ENCODE measurements at places on chromosomes 13 and 19. TPM values are rescaled to one million over a fixed set of nuclear protein-coding genes. Genes with fewer than 3 reads are reported as not detected.

Gene CLEC11A
- total RNA-seq, result 2.7 TPM

Gene RXFP2
- total RNA-seq, result not detected

Gene MBD3L2
- total RNA-seq, result not detected

Gene SERPINE3
- total RNA-seq, result not detected

Gene GDF15
- 3.9 TPM for total RNA-seq

DNA sequence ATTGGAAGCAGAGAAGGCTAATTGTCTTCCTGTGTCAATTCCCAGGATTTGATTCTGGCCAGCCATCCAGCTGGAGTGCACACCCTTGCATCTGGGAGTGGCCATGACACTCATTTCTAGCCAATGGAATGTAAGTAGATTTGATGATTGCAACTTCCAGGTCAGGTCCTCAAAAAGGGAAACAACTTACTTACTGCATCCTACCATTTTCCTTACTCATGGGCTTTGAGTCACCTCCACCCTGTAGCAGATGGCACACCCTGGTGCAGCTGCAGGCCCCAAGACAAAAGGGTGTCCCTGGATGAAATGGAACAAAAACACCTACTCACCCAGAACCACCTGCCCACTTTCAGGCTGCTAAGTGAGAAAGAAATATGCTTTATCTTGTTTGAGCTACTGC lies 27.3 kb upstream of the MPHOSPH8 start:
- peak; percentile 61 for ATAC-seq

DNA sequence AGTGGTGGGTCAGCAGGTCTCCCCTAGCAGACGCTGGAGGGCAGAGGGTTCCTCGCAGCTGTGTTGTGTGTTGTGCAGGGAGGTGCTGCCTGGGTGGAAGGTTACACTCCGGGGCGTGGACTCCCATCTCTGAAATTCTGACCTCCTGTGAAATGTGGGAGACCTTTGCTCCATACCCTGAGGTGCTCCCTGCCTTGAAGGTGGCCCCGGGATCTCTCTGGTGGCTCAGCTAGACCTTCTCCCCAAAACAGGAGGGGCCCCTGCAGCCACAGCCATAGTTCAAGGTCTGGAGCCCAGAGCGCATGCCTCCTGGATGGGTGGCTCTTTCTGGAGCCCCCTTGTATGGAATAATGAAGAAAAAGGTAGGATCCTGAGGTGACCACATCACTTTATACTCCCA lies 70.2 kb downstream of the SOX1 start:
- ATAC-seq, result no peak

DNA sequence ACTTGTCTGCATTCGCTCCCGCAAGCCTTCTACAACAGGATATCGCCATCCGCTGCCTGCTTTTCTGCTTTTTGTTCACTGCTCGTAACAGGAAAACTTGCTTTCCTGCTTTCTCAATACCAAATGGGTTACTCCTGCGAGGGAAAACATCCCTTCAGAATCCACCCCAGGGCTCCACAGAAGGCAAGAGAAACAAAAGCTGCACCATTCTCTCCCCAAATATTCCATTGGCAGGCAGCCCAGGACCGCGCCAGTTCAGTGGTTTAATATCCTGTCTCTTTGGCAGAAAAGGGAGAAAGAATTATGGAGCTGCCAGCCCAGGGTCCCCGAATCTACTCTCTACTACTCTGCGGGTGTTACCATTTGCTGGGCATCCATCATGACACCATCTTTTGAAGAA lies 84.7 kb upstream of the DOCK9 start:
- peak; percentile 3 for ATAC-seq

GRCh38 chr13:31611214-31611613 lies 128.1 kb upstream of the RXFP2 start:
- no peak for ATAC-seq

- no peak for ATAC-seq
Observed at GRCh38 chr13:40999416-40999815, 19.7 kb downstream of the ELF1 start.

- ATAC-seq, result no peak
Observed at GRCh38 chr19:13788991-13789390, 6.3 kb upstream of the ZSWIM4 start.

DNA sequence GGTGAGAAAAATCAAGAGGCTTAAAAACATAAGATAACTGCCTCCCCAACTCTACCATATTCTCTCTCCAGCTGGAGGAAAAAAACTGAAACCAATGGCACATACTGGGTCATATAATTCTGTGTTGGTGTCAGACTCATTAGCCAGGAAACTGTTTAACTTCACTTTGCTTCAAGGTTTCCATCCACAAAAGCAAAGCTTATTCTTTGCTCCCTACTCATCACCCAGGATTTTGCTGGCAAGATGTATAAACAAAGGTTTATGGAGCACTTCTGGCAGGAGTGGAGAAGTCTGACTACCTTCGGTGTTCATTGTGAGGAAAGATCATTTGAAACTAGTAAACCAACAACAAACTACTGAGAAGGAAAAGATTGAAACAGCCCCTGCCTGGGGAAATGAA lies 197.5 kb upstream of the SERP2 start:
- no peak for ATAC-seq

DNA sequence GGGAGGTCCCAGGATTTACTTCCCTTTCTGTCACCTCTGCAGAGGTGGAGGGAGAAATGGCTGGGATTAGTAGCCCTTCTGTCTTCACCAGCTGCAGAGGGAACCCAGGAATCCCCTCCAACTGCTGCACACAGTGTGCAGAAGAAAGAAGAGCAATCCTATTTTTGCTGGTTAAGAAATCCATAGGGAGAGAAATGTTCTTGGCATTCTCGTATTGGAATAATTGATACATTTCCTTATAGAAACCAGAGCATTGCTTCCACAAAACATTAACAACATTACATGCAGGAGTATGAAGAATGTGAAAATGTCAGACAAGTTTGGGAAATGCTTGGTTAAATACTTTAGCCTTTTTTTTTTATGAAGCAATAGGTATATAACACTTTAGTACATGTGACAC lies 48.3 kb upstream of the KLF12 start:
- no peak for ATAC-seq

GRCh38 chr13:20190481-20191310 lies 2.0 kb downstream of the GJB2 start:
- ATAC-seq, result peak; percentile 48

DNA sequence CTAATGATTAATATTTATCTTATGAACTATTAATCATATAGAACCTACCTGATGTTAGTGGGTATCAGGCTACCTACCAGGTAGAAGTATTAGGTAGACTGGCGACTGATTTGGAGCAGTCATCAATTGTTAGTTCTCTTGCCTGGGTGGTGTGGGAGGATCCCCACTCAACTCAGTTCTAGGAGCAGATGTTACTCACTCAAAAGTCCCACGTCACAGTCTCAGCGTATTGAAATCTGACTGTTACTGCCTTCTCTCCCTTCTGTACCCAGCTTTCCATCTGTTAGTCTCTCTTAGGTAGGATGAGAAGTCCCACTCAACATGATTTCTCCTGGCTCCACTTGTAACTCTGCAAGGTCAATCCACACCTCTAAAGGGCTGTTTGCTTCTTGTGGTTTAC lies 102.7 kb downstream of the OLFM4 start:
- ATAC-seq, result no peak
